ENCODE measurements at places on chromosomes 12 and 14. TPM values are rescaled to one million over a fixed set of nuclear protein-coding genes. Genes with fewer than 3 reads are reported as not detected.

PROX2 gene
- total RNA-seq, result not detected

B4GALNT1 gene
- 37.8 TPM for total RNA-seq

LAG3 gene
- total RNA-seq, result 1.1 TPM

KRT80 gene
- total RNA-seq, result 71.8 TPM

RGS6 gene
- not detected for total RNA-seq

KRT83 gene
- 2.5 TPM for total RNA-seq

AQP2 gene
- total RNA-seq, result not detected

ASPG gene
- not detected for total RNA-seq

ZBTB42 gene
- 3.6 TPM for total RNA-seq

FSCB gene
- total RNA-seq, result not detected

ZNF891 gene
- total RNA-seq, result 0.21 TPM

ADCY4 gene
- not detected for total RNA-seq

Measured in A549 treated with RU486 at 1 μM for 4 hours (cell line).